ENCODE measurements at places on chromosomes 4 and X.

GRCh38 chrX:20171887-20172286 lies 30.2 kb upstream of the EIF1AX start:
- DNase-seq = no peak

DNA sequence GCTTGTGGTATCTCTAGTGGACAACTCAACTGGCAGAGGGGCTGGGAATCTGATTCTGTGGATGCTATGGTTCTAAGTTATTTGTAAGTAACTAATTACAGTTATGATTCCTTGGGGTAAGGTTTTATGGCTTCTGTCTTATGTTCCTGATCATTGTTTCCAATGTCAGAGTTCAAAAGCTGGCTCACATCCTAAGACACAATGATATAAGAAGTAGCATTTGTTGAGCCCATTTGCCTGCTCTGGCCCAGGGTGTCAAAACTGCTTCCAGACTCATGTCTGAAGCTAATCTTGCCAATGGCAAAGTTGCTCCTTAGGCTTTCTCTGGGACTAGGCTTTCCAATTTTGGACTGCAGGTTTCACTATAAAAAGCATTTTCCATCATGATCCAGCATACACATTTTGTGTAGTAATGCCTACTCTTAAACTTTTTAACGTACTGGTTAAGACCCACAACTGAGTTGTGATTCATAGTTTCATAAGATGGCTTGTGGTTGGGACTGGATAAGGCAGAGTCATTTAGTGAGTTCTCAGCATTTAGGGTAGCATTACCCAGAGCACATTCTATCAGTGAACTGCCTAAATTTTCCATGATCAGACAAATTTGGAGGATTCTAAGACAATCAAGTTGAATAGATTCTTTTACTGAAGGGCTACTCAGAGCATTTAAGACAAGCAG lies 50.0 kb downstream of the CCNI start:
- peak; percentile 55 for DNase-seq

DNA sequence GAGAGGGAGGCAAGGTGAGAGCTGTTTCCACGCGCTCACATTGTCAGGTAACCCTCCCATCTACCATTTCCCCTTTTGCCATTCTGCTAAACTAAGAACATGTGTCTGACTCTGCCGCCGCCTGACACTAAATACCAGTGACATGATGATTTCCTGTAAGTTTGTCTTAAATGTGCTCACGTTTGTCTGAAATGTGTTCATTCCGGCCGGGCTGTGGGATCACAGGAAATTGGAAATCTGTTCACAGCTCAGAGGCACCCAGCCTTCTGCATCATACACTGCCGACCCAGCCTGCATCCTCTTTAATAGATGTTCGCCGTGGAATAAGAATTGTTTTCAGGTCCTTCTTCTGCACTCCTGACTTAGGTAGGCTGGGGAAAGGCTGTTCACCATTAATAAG lies 336.2 kb upstream of the PPARGC1A start:
- peak; percentile 19 for DNase-seq

GRCh38 chr4:151361126-151361525 lies 35.7 kb upstream of the SH3D19 start:
- DNase-seq = no peak
